ENCODE measurements at places on chromosomes 1 and 21. TPM values are rescaled to one million over a fixed set of nuclear protein-coding genes. Genes with fewer than 3 reads are reported as not detected.

GRCh38 chr1:233086961-233087881 is 136.8 kb downstream of the NTPCR start:
- no peak for DNase-seq

GRCh38 chr1:44602634-44603628 is 71.3 kb downstream of the TMEM53 start:
- DNase-seq: no peak

FRRS1 gene
- 1.2 TPM for total RNA-seq

DNA sequence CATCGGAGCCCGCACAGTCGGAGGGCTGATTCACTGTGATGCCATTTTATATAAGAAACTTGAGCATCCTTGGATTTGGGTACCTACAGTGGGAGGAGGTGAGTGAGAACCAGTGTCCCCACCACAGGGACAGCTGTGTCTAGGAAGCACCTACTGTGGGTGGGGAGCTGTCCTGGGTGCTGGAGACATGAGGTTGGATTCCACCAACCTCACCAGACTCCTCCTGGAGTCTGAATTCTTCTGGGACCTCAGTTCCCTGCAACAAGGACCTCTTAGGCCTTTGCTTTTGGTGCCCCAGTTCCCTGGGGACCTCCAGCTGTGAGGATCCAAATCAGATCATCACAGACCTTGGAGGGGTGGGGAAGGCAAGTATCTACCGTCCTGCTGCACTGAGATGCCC is 188.8 kb downstream of the PRDM16 start:
- no peak for DNase-seq

DNA sequence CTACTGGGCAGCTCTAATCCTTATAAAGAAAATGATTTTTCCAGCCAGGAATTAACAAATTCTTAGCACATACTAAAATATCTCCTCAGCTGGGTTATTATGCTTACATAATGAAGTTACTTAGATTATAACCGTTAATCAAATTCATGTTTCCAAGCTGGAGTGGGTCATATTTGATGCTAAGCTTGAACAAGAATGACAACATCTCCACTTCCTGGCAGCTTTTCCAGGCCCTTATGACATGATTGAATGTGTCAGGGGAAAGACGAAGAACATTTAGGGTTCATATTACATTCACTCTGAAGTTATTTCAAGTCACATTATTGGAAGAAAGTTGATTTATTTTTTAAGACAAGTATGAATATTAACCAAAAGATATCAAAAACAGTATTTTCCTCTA is 333.7 kb downstream of the PCP4 start:
- no peak for DNase-seq

DNA sequence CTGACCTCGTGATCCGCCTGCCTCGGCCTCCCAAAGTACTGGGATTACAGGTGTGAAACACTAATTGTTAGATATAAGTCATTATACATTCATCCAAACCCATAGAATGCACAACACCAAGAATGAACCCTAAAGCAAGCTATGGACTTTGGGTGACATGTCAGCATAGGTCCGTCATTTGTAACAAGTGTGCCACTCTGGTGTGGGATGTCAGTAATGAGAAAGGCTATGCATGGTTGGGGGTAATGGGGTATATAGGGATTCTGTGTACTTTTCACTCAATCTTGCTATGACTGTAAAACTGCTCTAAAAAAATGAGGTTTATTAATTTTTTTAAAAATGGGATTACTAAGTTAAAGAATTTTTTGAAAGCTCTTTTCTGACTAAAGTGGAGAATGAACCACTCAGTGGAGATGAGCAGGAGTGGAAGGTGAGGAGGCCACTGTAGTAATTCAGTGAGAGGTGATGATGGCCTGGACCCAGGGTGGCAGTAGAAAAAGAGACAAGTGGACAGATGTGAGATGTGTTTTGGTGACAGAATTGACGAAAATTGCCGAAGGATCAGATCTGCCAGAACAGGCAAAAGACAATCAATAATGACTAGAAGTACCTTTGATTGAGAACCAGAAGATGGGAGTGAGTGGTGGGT is 21.3 kb upstream of the S1PR1 start:
- no peak for DNase-seq

All from glomerular endothelial cell (primary cell).